D341Med (cell line): ENCODE measurements at places on chromosomes 6 and 20.
A peak's percentile ranks its signal among the peaks of the same experiment; 100 is the strongest.

- peak; percentile 90 for DNase-seq
Measured at GRCh38 chr6:5143634-5144311, 58.6 kb downstream of the PPP1R3G start.

DNA sequence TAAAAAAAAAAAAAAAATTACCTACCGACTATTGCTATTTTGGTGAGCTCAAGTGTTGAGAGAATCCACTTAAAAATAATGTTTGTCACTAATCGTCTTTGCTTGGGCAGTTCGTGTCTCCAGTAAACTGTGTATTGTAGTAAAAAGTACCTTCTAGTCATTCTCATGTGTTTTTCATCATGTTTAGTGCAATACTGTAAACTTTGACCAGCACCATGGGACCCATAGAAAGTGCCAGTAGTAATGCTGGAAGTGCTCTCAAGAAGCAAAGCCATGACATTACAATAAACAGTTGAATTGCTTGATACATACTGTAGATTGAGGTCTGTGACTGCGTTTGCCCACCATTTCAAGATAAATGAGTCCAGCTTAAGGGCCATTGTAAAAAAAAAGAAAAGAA lies 395.2 kb downstream of the BCKDHB start:
- no peak for DNase-seq

- no peak for DNase-seq
Measured at GRCh38 chr6:127332383-127332961, 10.9 kb downstream of the ECHDC1 start.

DNA sequence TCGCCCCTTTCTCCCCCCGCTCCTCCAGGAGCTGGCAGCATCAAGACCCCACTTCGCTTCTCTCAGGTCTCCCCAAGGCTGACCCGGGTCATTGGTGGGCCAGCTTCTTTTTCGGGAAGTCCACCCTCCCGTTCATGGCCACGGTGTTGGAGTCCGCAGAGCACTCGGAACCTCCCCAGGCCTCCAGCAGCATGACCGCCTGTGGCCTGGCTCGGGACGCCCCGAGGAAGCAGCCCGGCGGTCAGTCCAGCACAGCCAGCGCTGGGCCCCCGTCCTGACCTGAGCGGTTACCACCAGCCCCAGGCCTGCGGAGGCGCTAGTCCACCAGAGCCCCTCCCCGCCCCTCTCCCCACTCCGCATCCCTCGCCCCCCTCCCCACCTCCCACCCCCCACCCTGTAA lies 1.0 kb downstream of the PPDPF start:
- peak; percentile 36 for DNase-seq

GRCh38 chr6:11615214-11615602 lies 77.7 kb downstream of the TMEM170B start:
- DNase-seq = no peak

GRCh38 chr6:27864906-27865849 lies 47.0 kb downstream of the OR2B2 start:
- DNase-seq = no peak

- no peak for DNase-seq
Measured at GRCh38 chr20:49344975-49345374, 67.1 kb upstream of the ZNFX1 start.

DNA sequence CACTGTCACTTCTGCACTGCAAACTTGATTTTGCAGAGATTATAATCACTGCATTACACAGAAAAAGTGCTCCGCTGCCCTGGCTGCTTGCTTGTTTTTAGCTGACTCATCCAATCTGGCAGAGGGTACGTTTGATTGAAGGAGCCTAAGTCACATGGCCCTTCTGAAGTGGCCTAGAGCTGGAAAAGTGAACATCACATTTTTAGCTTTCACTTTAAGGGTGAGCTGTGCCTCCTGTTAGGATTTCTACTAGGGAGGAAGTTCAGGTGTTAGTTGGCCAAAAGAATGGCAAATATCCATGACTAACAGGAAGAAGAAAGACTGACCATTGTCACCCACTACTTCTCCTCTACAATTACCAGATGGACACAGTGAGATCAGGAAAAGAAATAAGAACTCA lies 889.1 kb upstream of the MAP3K7 start:
- no peak for DNase-seq

GRCh38 chr6:68649669-68650068 lies 14.6 kb downstream of the ADGRB3 start:
- DNase-seq = no peak

DNA sequence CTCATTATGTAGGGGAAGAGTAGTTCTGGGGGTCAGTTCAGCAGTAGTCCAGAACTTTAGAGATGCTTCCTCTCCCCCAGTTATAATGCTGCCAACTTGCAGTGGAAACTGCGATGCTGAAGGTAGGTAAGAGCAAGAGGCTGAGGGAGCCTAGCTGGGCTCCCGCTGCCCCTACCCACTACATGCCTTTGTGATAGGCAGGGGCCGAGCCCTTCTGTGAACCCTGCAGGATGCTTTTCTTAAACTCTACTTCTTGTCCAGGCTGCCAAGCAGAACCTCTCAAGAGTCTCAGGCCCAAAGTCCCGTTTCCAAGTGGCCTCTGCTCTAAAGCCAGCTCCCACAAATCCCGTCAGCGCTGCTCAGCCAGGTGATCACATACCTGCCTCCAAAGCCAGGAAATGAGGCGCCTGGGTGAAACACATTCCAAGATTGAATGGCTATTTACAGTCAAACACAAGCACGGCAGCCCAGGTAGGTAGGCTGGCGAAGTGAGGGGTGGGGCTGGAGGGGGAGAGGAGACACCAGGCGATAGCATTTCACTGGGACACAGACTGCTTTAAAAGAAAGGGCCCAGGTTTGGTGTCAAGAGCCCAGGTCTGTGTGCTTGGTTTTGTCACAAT lies 150.7 kb downstream of the CD24 start:
- DNase-seq = no peak

DNA sequence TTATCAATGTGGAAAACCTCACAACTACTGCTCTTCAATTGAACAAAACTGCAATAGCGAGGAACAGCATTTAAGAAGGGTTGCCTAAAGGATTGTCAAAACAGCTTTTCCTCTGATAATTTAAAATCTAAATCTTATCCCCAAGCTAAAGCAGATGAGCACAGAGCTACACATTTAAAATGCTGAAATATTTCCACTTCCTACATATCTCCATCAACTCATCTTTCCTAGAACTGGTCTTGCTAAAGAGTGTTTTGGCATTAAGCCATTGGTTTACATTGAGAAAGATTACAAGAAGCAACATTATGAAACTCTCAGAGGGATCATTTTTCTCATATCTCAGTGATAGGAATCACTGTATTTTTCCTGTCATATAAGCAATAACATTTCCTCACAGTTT lies 3.6 kb downstream of the OR10C1 start:
- no peak for DNase-seq

DNA sequence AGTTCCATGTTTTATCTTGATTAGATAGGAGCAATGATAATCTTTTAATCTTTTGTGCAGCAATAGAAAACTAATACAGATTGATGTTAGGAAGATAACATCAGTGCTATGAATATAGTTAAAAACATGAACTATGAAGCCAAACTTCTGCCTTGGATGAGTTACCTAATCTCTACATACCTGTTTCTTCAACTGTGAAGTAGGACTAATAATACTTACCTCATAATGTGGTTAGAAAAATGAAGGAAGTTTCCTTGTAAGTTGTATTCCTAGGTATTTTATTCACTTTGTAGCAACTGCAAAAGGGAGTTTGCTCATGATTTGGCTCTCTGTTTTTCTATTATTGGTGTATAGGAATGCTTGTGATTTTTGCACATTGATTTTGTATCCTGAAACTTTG lies 111.9 kb downstream of the FRK start:
- DNase-seq = no peak

DNA sequence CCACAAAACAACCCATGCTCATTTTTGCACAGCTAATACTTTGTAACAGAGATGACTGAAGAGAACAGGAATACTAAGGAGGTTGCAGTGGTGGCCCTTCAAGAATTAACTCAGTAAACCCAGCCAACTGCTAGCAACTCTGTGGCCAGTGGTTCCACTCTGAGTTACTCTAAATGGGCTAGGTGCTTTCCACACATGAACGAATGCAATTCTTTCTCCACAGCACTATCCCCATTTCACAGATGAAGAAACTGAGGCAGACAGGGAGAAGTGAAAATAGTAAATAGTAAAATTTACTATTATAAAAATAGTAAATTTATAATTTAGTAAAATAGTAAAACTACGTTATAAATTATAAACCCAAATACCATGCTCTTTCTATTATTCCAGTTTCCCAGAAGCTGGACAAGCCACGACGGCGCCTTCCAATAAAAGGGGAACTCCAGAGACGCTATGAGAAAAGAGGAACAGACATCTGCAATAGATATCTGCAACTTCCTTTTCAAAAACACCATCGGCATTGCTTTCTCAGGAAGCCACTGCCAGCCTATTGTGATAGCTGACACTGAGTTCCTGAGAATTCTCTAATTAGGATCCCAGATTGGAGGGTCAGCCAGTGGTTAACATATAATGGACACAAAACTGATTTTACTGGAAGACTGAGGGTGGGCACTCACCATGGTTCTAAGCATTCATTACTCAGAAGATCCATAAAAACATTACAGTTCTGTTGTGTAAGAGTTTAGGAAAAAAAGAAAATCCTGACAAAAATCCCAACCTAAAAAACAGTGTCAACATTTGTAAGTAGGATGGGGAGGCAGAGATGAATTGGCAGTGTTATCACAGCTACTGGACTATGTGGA lies 16.2 kb downstream of the FKBP1A start:
- DNase-seq = no peak

GRCh38 chr6:24472181-24472580 lies 17.2 kb downstream of the GPLD1 start:
- no peak for DNase-seq

- DNase-seq = no peak
Measured at GRCh38 chr6:107491760-107492660, 2.1 kb downstream of the SOBP start.

- no peak for DNase-seq
Measured at GRCh38 chr6:50025258-50025657, 3.5 kb upstream of the DEFB110 start.

DNA sequence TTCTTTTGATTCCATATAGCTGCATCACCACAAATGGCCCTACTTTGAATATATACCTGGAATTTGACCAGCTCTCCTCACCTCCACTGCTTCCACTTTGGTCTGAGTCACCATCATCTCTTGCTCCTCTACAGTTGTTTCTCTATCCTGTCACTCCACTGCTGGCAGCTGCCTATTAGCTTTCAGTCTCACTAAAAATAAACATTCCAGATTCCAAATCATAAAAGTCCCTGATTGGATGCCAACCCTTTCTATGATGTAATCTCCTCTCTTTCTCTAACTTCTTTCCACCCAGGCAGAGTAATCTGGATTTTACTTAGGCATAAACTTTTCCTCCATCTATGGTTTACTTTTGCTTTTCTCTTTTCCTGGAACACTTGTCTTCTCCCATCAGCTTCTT lies 49.1 kb downstream of the RFPL4B start:
- DNase-seq = no peak

- no peak for DNase-seq
Measured at GRCh38 chr20:46875059-46875458, 19.6 kb upstream of the EYA2 start.

- no peak for DNase-seq
Measured at GRCh38 chr6:117545161-117545595, 57.1 kb downstream of the GOPC start.

- DNase-seq = no peak
Measured at GRCh38 chr6:43196337-43196736, 14.3 kb downstream of the CUL9 start.

- DNase-seq = no peak
Measured at GRCh38 chr6:89353118-89353556, 615 bp upstream of the UBE2J1 start.

GRCh38 chr6:166417285-166417691 lies 34.5 kb upstream of the MPC1 start:
- no peak for DNase-seq
